ENCODE measurements at places on chromosomes 3 and 15. TPM values are rescaled to one million over a fixed set of nuclear protein-coding genes. Genes with fewer than 3 reads are reported as not detected.
A peak's percentile ranks its signal among the peaks of the same experiment; 100 is the strongest.

DNA sequence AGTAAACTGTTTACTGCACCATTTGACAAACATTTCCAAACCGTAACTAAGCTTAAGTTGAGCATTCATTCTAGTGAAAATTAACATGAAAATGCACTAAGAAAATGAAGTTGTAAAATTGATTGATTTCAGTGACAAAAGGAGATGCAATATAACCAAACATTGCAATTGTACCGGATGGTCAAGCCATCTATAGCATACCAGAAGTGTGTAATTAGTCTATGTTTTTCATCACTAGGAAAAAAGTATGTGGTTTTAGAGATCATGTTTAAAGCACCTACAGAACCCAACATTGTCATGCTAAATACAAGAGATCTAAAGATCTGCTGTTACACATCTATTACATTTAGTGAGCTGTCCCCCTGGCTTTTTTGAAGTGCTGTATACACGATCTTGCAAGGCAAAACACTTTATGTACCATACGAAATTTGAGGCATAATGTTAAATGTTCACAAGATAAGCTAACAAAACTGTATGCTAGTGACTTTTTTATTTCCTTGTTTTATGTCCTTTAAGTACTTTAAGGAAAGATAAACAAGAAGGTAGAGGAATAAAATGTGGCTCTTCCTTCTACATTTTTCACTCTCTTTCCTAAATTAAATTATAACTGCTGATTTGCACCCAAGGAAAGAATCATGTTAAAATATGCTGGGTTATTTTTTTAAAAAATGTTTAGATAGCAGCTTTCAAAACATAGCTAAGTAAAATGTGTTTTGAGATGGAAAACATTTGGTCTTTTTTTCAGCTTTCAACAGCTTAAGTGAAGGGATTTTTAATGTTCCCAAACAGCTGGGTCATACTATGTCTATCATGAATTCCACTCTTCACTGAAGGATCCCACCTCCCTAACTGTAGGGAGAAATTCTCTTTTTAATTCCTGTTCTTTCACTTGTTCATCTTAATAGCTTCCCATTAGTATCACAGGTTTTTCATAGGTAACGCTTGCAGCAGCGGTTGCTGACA, 498.0 kb downstream of the MECOM start:
- H3K27ac ChIP-seq, result no peak overlapping the region
- H3K36me3 ChIP-seq, result no peaks in the 10 kb centered on the region
- peaks cover 2% of the 10 kb centered on the region for H3K27me3 ChIP-seq
- no peak for DNase-seq

DNA sequence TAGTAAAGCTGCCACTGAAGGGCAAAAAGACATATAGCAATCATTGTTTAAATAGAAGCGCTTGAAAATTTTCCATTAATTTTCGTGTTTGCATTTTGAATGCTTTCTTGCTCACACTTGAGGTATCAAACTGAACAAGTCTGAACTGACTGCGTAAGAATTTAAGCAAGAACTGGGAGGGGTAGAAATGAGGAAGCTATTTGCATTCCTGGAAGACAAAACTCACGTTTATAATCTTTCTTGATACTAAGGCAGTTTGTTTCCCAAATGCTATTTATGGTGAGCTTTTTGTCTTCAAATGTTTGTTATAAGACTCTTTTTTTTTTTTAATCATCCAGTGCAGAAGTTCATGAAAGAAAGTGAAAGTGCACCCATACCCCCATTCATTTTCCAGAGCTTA, 499.8 kb upstream of the TPRG1 start:
- H3K27me3 ChIP-seq, result no peaks in the 10 kb centered on the region
- no peak overlapping the region for H3K4me3 ChIP-seq
- DNase-seq, result no peak
- H3K4me1 ChIP-seq, result peaks cover 8% of the 10 kb centered on the region
- H3K27ac ChIP-seq, result no peak overlapping the region

DNA sequence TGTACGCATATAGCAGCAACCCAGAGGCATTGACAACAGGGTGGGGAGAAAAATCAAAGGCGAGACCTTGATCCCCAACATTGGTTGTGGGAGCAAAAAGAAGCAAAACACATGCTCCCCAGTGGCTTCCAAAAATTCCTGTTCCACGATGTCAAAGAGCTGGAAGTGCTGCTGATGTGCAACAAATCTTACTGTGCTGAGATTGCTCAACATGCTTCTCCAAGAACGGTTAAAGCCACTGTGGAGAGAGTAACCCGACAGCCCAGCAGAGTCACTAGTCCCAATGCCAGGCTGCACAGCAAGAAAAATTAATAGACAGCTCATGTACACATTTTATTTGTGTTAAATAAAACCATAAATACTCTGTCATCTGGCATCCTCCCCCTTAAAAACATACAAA, 179.9 kb upstream of the PFN2 start:
- peaks cover 4% of the 10 kb centered on the region for H3K4me1 ChIP-seq
- no peak for DNase-seq
- H3K27ac ChIP-seq, result no peak overlapping the region
- H3K27me3 ChIP-seq, result peaks cover 24% of the 10 kb centered on the region
- H3K36me3 ChIP-seq, result no peaks in the 10 kb centered on the region
- no peak overlapping the region for H3K4me3 ChIP-seq

- H3K27me3 ChIP-seq, result no peaks in the 10 kb centered on the region
- no peak for DNase-seq
- H3K4me3 ChIP-seq, result no peak overlapping the region
Measured at GRCh38 chr3:73827725-73828211, 203.0 kb upstream of the PDZRN3 start.

DNA sequence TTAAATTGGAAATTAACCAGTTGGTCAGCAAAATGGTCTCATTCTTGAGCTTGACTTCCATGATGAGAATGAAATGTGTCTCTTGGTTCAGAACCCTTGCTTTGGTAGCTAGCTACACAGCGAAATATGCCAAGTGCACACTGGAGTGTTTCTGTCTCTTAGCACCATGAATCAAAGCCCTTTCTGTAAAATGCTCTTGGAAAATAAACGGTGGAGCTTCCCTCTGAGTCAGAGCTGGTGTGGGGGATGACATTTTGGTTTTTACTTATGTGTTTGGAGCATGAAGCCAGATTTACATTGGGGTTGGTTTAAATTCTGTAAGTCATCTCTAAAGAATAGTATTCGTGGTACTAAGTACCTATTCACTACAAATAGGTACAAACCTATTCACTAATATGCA, 85.1 kb upstream of the NANOGP8 start:
- no peak overlapping the region for H3K27ac ChIP-seq
- no peaks in the 10 kb centered on the region for H3K36me3 ChIP-seq
- no peaks in the 10 kb centered on the region for H3K27me3 ChIP-seq
- no peak overlapping the region for H3K4me3 ChIP-seq
- DNase-seq, result no peak

GRCh38 chr15:51721199-51721960, 16.1 kb downstream of the LYSMD2 start:
- H3K4me1 ChIP-seq, result peaks cover 12% of the 10 kb centered on the region
- H3K4me3 ChIP-seq, result no peak overlapping the region
- H3K27me3 ChIP-seq, result no peaks in the 10 kb centered on the region

GRCh38 chr15:64582202-64582601, 121.8 kb downstream of the ZNF609 start:
- peaks cover 40% of the 10 kb centered on the region for H3K36me3 ChIP-seq
- H3K27ac ChIP-seq, result peak overlapping the region; percentile 38
- peaks cover 33% of the 10 kb centered on the region for H3K4me1 ChIP-seq
- H3K27me3 ChIP-seq, result no peaks in the 10 kb centered on the region

DNA sequence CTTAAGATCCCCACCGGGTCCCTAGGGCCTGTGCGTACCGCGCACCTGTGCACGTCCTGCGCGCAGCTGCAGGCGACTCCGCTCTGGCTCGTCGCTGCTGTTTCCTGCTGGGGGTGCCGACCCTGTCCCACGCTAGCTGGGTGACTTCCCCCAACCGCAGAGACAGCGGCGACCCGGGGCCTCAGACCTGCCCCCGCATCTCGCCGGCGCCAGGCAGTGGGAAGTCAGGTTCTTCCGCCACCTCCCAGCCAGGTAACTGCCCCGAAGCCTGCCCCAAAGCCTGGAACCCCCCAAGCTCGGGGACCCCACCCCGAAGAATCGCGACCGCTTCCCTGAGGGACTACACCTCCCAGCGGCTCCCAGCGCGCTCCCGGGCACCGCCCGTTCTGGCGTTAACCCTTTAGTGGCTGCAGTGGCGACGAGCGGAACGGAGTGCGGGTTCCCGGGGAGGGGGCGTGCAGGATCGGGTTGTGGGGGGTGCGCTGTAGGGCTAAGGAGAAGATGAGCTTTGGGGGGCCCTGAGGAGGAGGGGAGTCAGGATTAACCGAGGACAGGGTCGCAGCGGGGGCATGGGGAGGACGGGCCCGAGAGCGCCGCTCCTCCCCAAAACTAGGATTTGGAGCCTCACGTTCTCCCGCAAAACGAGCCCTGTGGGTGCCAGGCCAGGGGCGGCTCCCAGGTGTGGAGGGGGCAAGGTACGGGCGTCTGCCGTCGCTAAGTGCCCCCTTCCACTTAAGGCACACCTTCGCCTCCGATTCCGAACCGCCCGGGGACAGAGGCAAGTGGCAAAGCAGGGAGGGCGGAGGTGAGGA, 589 bp downstream of the NEIL1 start:
- DNase-seq, result no peak
- H3K36me3 ChIP-seq, result peaks cover 33% of the 10 kb centered on the region
- H3K4me3 ChIP-seq, result peak overlapping the region; percentile 71
- peaks cover 19% of the 10 kb centered on the region for H3K4me1 ChIP-seq
- no peak overlapping the region for H3K27ac ChIP-seq

DNA sequence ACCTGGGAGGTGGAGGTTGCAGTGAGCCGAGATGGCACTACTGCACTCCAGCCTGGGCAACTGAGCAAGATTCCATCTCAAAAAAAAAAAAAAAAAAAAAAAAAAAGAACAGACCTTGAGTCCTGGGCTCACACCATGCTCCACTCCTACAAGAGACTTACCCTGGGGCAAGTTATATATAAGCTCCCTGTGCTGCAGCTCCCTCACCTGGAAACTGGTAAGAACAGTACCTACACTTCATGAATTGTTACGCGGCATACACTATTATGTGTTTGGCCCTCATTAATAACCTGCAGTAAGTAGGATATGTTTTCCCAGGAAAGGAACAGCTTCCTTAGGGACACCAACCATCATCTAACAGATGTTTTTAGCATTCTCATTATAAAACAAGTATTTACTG, 119.6 kb downstream of the FMN1 start:
- DNase-seq, result no peak

DNA sequence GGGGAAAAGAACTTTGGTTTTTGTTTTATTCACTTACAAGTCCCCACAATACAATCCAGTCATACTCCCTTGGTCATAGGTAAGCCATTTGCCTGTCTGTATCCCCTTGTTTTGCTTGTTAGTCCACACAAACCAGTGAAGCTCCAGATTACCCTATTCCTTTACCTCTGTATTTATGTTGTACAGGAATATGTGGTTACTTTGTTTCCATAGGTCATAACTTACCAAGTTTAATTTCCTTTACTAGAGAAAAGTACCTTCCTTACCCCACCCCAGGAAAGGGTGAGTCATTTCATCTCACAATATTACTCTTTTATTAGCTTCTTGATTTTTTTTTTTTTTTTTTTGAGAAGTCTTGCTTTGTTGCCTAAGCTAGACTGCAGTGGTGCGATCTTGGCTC, 113.4 kb upstream of the LRRFIP2 start:
- no peak for DNase-seq
- H3K27ac ChIP-seq, result peak overlapping the region; percentile 11
- peaks cover 53% of the 10 kb centered on the region for H3K36me3 ChIP-seq
- H3K4me1 ChIP-seq, result peaks cover 18% of the 10 kb centered on the region
- H3K27me3 ChIP-seq, result no peaks in the 10 kb centered on the region

DNA sequence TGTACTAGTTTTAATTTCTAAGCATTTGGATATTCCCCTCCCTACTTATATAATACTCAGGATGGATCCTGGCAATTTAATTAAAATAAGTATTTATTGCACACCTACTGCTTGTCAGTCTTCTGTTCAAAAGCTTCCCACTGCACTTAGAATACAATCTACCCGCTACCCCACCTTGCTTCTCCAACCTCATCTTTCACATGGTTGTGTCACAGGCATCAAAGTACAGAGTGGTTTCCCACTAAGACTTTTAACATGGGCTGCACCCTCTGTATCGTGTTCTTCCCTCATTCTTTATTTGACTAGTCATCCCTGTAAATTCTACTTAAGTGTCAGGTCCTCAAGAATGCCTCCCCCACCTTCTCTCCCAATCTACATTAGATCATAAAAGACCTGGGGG, 35.0 kb downstream of the RIOX2 start:
- H3K4me3 ChIP-seq, result no peak overlapping the region
- H3K27ac ChIP-seq, result no peak overlapping the region

- H3K36me3 ChIP-seq, result no peaks in the 10 kb centered on the region
- H3K4me1 ChIP-seq, result no peaks in the 10 kb centered on the region
- no peak for DNase-seq
- H3K4me3 ChIP-seq, result no peak overlapping the region
- no peak overlapping the region for H3K27ac ChIP-seq
Measured at GRCh38 chr15:51111061-51111460, 16.4 kb upstream of the TNFAIP8L3 start.

- peaks cover 3% of the 10 kb centered on the region for H3K4me1 ChIP-seq
- H3K27ac ChIP-seq, result no peak overlapping the region
- H3K36me3 ChIP-seq, result no peaks in the 10 kb centered on the region
Measured at GRCh38 chr3:122915300-122916055, 112.1 kb downstream of the SEMA5B start.

GRCh38 chr3:134955874-134956273, 160.8 kb downstream of the EPHB1 start:
- H3K27me3 ChIP-seq, result no peaks in the 10 kb centered on the region
- DNase-seq, result no peak
- no peak overlapping the region for H3K27ac ChIP-seq
- no peaks in the 10 kb centered on the region for H3K36me3 ChIP-seq
- no peak overlapping the region for H3K4me3 ChIP-seq

- H3K4me3 ChIP-seq, result no peak overlapping the region
- H3K36me3 ChIP-seq, result no peaks in the 10 kb centered on the region
- peaks cover 12% of the 10 kb centered on the region for H3K27me3 ChIP-seq
- no peak overlapping the region for H3K27ac ChIP-seq
- no peak for DNase-seq
Measured at GRCh38 chr15:38217191-38217595, 35.4 kb upstream of the SPRED1 start.

DNA sequence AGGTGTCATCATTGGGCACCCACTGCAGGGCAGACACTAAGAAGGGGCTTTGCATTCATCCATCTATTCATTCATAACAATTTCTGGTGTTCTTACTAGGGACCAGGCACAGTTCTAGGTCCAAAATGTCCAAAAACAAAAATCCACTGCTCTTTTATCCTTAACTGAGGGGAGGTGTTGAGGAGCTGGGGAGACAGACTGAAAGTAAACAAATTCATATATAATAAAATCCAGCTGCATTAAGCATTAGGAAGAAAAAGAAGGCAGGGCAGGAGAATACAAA, 1.1 kb downstream of the EIF4E3 start:
- H3K27ac ChIP-seq, result peak overlapping the region; percentile 89
- peaks cover 2% of the 10 kb centered on the region for H3K27me3 ChIP-seq
- peaks cover 62% of the 10 kb centered on the region for H3K4me1 ChIP-seq
- peak overlapping the region; percentile 88 for H3K4me3 ChIP-seq
- DNase-seq, result no peak

DNA sequence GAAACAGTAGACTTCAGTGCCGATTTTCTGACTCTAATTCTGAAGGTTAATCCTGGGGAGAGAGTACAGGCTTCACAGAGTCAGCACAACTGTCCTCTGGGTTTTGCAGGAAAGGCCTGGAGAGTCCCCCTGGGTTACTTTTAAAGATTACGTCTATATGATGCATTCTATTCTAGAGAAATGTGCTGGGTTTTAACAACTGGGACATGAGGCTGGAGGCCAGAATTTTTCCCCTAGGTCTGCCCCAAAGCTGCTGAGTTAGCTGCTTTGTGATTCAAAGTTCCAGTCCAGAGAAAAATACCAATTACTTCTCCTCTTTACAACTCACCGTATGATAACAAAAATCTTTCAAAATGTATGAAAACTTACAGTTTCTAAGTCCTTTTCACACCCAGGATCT, 240.7 kb upstream of the TPRG1 start:
- no peak for DNase-seq
- H3K27ac ChIP-seq, result no peak overlapping the region
- H3K36me3 ChIP-seq, result no peaks in the 10 kb centered on the region

TTBK2 gene
- 13.0 TPM for total RNA-seq

LMAN1L gene
- 0.32 TPM for total RNA-seq

All from activated T-helper 2 cell treated with anti-CD3 and anti-CD28 coated beads, Interferon-gamma antibody, Interleukin-2, Interleukin-4, amounts not matched to agents 10 μg/mL and 5 μg/mL and 100 μg/mL, durations not matched to agents 14 hours and 24 hours and 36 hours (primary cell).